ENCODE measurements at places on chromosomes 4 and X.

DNA sequence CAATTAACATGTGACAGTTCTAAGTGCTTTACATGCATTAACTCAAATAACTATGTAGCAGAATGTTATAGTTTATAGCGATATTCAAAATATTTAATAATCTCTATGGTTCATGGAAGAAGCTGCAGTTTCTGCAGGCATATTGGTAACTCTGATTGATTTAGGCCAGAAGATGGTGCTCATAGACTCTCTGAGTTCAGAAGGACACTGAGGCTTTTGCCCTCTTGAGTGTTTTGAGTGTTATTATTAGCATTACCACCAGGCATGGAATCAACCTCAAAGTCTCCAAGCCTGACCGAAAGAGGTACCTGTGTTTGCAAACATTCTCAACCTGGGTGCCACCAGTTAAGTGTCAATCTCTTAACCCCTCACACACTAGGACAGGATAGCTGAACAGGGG is 792.3 kb upstream of the PCDH7 start:
- DNase-seq, result no peak

DNA sequence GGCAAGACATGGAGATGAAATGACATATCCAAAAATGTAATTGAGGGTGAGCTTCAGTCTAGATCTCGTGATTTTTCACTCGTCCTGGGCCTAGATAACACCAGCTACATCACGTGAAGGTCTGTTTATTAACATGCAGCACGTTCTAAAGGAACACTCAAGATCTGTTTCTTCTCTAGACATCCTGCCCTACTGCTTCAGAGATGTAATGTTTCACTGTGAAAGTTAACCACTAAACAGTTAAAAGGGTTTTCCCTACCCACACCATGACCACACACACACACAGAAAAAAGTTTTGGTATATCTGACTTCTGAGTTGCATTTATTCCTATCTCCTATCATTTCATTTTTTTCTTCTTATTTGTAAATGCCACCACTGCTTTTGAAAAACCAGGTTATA is 52.3 kb upstream of the SMIM31 start:
- no peak for DNase-seq

GRCh38 chr4:80079255-80079923 is 6.4 kb upstream of the ANTXR2 start:
- DNase-seq, result no peak

- no peak for DNase-seq
Measured at GRCh38 chrX:42107495-42108488, 184.4 kb upstream of the CASK start.

DNA sequence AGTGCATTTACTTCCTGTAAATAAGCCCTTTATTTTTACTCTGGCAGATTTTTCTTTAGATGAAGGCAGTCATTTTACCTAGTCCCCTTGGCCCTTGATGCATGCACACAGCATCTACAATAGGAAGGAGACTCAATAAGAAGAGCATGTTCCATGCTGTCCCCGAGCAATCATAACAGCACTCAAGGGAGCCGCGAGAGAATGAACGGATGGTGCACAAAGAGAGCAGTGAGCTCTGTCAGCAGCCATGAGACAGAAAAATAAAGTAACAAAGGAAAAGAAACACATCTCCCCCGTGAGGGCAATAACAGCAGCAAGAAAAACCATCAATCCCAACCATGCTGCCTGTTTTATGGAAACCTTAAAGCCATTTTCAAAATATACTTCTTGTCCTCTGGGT is 11.9 kb downstream of the SMIM31 start:
- no peak for DNase-seq

DNA sequence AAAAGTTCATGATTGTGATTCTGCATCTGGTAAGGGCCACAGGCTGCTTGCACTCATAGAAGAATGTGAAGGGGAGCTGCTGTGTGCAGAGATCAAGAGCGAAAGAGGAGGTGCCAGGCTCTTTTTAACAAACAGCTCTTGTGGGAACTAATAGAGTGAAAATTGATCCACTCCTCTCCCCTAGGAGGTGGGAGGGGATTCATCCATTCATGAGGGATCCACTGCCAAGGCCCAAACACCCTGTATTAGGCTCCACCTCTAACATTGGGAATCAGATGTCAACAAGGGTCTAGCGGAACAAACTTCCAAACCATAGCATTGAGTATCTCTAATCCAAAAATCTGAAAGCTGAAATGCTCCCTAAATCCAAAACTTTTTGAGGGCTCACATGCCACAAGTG is 16.4 kb upstream of the PPID start:
- no peak for DNase-seq

DNA sequence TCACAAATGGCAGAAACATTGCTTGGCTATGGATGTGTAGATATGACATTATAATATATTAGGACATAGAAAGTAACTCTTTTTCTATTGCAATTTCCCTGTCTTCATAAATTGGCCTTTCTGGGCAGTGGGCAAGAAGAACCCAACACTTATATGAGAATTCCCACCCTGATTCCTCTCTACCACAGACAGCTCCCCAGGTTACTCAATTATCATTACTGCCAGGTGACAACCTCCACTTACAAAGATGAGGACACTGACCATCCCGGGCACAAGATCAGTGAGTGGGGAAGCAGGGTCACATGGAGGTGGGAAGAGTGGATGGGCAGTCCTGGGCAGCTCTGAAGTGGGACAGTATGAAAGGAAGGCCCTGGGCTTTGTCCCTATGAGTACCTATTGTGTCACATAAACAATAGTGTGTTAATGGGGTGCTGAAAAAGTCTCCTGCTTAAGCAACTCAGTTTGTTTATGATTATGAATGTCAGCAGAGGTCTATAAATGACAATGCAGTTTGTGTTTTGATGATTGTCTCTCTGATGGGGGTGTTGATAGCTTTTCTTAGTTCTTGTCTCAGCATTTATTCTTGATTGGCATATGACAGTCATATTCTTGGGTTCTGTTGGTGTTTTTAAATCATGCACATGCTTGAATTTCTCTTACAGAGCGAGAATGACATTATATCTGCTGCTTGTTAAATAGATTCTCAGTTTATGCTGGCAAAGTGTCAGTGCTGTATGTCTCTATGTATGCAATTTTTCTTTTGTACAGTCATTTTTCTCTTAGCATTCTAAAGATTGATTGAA is 99.9 kb downstream of the SLIT2 start:
- no peak for DNase-seq

- DNase-seq, result no peak
Measured at GRCh38 chrX:98141466-98141865, 1257.8 kb downstream of the RPA4 start.

DNA sequence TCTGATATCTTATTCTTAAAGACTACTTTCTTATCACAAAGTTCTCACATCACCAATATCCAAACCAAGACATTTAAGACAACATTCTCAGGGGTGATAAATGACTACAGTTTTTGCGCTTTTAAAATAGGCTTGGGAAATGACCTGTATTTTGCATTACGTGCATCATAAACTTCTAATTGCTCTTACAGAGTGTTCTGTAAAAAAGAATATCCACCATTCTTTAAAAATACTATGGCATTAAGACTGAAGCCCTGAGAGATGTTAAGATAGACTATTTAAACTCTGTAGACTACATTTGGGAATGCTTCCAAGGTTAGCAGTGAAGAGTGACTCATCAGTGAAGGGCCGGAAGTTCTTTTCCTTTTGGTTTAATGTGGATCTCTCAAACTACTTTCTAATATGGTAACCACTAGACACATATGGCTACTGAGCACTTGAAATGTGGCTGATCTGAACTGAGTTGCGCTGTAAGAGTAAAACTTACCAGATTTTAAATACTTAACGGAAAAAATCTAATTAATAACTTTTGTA is 518.8 kb upstream of the FTHL17 start:
- peak; percentile 57 for DNase-seq

DNA sequence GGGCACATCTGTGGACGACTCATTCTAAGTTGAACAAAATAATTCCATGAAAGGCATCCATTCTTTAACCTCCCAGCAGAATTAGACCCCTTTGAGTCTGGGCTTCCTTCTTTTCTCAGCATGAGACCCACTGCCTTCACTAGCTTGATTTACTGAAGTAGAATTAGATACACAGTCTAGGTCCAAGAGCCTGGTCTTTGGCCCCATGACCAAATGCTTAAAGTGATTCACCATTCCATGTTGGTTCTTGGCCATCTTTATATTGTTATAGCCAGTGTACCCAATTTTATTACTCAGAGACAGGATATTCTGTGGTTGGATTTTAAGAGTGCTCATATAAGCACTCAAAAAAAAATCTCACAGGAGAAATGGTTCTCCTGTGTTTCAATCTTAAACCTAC is 155.3 kb upstream of the GPC4 start:
- no peak for DNase-seq

DNA sequence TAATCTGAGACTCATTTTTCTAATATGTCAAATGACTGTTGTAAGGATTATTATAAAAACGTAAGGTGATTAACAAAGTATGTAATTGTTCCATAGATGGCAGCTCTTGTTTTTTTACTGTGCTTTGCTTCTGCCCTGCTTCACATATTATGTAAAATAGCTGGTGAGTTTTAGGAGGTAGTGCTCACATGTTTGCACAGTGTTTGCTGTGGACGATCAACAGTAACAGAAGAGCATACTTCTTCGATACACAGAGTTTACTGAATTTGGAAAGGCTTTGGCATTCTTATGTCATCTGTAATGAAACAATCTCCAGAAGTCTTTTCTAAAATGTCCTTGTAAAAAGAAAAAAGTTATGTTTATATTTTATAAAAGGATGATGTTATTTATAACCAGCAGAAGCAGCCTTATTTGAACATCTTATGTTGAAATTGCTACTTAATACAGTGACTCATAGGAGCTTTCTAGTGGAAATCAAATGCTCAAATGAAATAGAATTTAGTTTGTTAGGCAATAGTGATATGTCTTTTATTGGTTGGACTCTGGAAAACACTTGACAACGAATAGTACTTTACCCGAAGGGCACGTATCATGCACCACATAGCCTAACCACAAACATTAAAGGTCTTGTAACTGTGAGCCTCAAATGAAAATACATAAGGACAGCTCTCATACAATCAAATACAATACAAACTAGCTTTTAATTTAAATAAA is 1.9 kb upstream of the MTTP start:
- no peak for DNase-seq

DNA sequence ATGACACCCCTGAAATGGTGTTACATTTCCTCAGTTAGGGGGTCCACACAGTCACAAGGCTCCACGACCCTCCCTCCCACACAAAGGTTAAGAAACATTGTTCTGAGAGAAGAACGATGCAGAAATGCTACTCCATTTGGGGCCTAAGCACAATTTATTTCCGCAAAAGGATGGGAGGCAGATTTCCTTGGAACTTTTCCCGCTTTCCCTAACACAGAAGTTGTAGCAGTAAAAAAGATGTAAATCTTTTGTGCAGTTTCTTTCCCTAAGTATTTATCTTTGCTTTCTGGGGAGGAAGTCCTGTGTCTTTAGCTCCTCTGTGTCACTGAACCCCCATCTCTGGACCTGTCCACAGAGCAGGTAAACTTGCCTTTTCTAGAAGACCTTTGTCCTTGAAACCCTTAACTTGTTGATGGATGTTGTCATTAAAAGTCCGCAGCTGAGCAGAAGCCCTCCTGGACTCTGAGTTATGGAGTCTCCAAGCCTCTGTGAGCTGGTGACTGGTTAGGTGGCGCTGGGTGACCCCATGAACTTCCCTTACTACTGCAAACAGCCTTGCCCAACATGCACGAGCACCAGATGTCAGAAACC is 67.2 kb upstream of the SHISA3 start:
- DNase-seq, result no peak

DNA sequence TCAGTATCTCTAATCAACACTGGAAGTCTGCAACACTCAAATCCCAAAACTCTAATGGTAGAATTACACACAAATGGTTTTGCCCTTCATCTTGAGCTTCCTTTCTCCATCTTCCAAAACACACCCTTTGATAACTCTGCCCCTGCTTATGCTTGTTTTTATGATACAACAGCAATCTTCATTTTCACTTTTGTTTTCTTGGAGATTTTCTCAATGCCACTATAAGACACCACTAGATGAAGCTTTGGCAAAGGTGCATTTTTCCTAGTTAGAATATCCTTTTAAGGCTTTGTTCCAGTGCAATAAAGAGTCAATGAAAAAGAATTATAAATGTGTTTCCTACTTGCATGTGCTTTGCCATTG is 472.4 kb upstream of the NWD2 start:
- DNase-seq, result no peak

- no peak for DNase-seq
Measured at GRCh38 chr4:53055716-53056403, 193.7 kb downstream of the RASL11B start.

DNA sequence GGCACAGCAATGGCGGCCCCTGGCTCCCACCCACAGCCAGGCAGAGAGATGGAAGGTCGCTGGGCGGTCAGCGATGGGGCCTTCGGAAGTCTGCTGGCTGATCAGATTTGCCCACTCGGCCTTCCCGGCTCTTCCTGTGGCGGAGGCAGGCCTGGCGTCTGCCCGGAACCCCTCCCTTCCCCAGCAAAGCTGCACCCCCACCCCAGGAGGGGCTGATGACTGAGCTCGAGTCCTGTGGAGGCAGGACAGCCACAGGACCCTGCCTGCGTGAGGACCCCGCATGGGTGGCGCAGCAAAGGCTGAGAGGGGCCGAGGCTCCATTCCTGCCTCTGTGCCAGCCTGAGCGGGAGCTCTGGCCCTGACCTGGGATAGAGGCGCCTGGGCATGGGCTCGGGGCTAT is 34.8 kb downstream of the TACC3 start:
- DNase-seq, result no peak

GRCh38 chrX:93420525-93421082 is 252.8 kb downstream of the NAP1L3 start:
- no peak for DNase-seq

DNA sequence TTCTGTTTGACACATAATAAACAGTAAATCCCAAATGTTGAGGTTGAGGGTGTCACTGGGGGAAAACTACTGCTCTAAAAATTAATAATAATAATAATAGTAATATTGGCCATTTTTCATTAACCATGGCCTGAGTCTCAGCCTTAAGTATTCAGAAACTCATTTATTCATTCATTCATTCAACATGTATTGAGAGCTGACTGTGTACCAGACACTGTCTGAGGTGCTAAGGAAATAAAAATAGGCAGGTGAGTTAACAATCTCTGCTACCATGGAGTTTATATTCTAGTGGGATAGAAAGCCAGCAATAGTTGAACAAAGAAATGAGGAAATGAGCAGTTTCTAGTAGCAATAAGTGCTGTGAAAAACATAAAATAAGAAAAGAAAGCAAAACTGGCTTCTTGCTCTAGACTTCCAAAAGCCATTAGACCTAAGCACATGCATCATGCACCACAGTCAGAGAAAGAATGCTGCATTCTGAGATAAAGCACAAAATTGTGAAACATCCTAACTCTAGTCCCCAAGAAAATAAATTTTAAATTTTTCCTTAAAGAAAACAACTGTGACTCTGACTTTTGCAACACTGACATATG is 278.7 kb downstream of the RCHY1 start:
- DNase-seq, result no peak

- no peak for DNase-seq
Measured at GRCh38 chr4:25609976-25610375, 45.7 kb upstream of the SLC34A2 start.
